Left hindlimb (tissue), 1 donor: ENCODE measurements at places on chromosomes 12 and 14.

GRCh38 chr12:5691943-5692342 is 253.1 kb downstream of the ANO2 start:
- DNase-seq: no peak

DNA sequence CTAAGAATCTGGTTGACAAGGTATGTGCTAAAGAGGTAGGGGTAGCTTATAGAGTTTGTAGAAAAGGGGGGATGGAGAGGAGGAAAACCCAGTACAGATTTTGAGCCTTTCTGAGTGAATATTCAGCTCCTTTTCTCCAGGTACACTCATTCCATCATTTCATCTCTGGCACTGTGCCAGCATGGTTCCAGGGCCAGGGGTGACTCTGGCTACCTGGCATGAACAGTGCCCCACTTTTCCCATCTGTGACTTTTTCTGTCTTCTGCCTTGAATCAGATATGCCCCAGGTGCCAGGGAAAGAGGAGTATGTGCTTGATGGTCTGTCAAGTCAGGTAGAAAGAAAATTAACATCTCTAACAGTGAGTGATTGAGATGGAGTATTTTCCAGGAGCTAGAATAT is 175.7 kb downstream of the CACNA1C start:
- DNase-seq: no peak

DNA sequence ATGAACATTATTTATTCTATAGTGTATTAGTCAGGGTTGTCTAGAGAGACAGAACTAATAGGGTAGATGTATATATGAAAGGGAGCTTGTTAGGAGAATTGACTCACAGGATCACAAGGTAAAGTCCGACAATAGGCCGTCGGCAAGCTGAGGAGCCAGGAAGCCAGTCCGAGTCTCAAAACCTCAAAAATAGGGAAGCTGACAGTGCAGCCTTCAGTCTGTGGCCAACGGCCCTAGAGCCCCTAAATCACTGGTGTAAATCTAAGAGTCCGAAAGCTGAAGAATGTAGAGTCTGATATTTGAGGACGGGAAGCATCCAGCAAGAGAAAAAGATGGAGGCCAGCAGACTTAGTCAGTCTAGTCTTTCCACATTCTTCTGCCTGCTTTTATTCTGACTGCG is 912.2 kb downstream of the FLRT2 start:
- DNase-seq: no peak

DNA sequence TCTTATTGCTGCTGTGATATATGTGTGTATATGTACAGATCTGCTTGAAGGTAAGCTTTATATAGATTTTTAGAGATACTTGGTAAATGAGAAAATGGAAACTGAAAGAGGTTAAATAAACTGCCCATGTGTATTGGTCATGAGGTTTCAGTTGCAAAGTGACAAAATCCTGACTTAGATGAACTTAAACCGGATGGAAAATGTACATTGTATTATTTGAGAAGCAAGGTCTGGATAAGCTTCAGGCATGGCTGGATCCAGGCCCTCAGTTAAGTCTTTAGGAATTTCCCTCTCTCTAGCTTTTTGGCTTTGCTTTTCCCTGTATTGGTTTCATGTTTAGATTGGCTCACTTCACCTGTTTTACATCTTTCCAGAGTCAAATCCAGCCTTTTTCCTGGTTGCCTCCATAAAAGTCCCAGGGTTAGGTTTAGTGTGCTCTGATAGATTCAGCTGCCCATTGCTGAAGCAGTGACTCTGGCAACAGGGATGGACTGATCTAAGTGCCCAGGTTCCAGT is 21.0 kb upstream of the MAP1LC3B2 start:
- no peak for DNase-seq

- DNase-seq: peak; percentile 10
Observed at GRCh38 chr14:73725116-73726024, 11.2 kb upstream of the PNMA1 start.

- peak; percentile 73 for DNase-seq
Observed at GRCh38 chr12:114508529-114509129, 102.7 kb upstream of the TBX5 start.

- no peak for DNase-seq
Observed at GRCh38 chr14:80636071-80636470, 305.5 kb downstream of the CEP128 start.

- no peak for DNase-seq
Observed at GRCh38 chr14:38618514-38618913, 362.6 kb upstream of the CLEC14A start.

GRCh38 chr12:68280240-68280639 is 26.8 kb upstream of the IL22 start:
- no peak for DNase-seq

DNA sequence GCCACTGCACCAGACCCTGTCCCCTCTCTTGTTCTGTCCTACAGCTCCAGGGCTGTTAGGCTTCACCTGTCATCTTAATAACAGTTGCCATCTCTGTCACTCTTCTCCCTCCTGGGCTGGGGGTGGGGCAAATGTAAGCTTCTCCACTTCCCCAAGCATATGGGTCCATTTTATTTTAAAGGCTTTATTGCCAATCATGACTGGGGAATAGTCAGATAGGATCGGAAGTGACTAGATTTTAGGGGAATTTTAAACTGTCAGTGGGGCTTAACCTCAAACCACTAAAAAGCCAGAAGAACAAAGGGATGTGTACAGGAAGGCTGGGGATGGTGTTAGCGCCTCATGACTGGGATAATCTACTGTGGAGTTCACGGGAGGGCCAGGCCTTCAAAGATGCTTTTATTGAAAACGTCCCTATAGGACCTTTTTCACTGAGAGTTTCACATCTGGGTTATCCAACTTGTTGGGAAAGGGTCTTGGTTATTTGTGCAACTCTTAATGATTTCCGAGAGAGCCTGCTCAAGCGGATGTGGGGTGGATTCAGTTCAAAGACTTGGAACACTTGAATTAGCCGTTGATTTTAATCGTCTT is 41.6 kb downstream of the CHST11 start:
- no peak for DNase-seq

GRCh38 chr12:130703733-130704375 is 12.2 kb downstream of the RIMBP2 start:
- no peak for DNase-seq

DNA sequence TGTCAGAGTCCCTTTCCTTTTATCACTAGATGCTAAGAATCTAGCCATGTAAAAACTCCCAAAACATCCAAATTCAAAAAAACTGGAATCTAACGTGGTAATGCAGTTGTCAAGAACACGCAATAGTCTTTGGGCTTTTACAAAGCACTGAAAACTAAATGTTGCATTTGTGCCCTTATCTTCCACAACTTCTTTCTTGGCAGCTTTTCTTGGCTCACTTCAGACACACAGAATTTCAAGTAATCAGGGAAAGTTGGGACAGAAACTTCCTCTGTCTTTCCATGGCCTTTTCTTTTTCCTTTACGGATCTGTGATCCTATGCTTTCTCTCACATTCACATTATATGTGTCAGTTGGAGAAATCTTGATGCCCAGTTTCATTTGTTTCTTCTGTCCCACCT is 136.0 kb downstream of the CRADD start:
- no peak for DNase-seq

DNA sequence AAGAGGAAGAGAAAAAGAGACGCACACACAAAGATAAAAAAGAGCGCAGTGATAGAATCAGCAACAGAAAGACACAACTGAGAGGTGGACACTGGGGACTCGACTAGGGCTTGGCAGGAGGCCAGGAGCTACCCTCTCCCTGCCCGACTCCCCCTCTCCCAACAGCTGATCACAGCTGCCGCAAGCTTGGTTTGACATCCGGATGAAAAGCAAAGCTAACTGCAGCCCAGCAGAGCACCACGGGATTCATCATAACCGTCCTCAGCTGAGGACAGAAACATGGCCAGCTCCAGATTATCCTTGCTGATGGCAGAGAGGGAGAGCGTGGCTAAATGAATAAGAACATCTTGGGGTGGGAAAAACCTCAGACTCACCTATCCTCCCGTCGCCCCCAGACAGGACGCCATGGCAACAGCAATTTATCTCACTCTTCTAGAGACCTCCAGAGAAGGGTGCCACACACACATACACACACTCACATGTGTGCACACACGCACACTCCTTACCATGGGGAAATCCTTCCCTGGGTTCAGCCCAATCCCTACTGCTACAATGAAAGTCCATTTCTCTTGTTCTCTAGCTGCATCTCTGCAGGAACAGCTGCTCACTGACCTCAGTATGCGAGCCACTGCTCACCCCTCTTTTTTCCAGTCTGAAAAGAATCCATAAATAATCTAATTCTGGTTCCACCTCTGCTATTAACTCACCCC is 135.3 kb downstream of the NTF3 start:
- DNase-seq: peak; percentile 79

DNA sequence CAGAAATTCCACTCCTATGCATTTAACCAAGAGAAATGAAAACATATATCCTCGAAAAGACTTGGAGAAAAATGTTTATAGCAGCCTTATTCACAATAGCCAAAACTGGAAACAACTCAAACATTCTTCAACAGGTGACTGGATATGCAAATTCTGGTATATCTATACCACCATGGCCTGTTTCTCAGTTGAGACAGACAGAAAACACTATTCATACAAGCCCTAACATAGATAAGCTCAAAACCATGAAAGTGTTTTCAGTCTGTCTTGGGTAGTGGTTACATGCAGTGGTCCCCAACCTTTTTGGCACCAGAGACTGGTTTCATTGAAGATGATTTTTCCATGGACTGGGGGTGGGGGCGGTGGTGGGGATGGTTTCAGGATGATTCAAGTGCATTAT is 83.8 kb downstream of the SRGAP1 start:
- DNase-seq: no peak

GRCh38 chr12:119528241-119528640 is 65.3 kb upstream of the TMEM233 start:
- no peak for DNase-seq

- DNase-seq: peak; percentile 56
Observed at GRCh38 chr12:121576851-121577391, 3.9 kb downstream of the KDM2B start.

GRCh38 chr12:80778005-80778541 is 61.4 kb downstream of the MYF5 start:
- peak; percentile 36 for DNase-seq

DNA sequence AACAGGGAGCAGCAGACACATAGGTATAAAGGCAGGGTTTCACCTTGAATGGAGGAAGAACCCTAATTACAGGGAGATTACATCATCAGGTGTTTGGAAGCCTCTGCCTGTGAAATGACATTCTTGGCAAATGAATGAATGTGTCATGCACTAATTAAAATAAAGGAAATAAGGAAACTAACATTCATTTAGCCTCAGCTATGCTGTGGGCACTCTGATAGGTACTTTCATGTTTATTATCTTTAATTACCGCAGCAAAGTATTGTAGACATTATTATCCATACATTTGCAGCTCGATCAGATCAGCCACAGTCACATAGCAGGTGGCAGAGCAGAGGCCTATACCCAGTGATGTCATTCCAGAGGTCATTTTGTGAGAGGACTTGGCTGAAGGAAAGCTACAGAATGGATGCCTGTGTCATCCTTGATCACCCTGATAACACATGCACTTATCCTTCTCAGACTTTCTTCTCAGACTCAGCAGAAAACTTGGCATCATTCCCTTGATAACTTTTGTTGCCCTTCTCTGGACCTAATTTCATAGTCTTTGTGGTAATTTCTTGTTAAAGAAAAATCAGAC is 18.4 kb downstream of the ZNF664 start:
- DNase-seq: no peak

DNA sequence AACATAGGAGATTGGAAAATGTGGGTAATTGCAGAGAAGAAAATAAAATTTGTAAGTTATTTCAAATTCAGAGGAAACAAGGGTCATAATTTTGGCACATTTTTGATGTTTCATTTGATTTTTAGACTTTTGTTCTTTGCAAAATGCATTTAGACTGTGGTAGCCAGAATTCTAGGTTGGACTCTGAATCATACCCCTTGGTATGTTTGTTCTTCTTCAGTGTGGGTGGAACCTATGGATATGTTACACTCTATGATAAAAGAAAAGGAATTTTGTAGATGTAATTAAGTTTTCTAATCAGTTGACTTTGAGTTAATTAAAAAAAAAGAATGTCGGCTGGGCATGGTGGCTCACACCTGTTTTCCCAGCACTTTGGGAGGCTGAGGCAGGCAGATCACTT is 827.0 kb downstream of the AACS start:
- no peak for DNase-seq

- no peak for DNase-seq
Observed at GRCh38 chr12:76143343-76144244, 59.1 kb upstream of the NAP1L1 start.

DNA sequence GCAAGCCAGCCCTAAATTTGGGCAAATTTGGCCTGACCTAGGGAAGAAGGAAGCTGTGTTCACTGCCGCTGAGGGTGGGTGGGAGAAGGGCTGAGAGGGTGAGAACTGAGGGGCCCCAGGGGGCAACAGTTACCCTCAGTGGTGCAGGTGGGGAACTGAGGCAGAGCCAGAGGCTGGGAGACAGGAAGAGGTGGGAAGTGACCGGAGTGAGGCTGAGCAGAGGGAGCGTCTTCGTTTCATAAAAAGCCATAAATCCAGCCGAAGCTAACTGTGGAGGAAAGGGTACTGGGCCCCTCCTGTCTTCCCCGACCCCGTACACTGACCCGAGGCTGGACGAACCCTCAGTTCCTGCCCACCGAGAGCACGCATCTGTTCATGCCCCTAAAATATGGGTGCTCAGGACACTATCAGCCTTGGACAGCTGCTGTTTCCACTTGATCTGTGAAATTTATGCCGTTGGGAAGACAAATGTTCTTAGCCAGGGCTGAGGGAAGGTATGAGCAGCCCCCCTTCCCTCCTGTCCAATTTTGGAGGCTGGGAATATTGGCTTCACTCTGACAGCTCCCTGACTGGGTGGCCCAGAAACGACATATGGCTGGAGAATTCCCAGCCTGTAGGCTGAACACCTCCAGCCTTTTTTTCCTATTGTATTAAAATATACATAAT is 116.5 kb downstream of the KIF26A start:
- no peak for DNase-seq

GRCh38 chr12:50615907-50616296 is 111.1 kb downstream of the DIP2B start:
- no peak for DNase-seq

GRCh38 chr14:103232831-103233319 is 101.2 kb upstream of the EIF5 start:
- DNase-seq: no peak

DNA sequence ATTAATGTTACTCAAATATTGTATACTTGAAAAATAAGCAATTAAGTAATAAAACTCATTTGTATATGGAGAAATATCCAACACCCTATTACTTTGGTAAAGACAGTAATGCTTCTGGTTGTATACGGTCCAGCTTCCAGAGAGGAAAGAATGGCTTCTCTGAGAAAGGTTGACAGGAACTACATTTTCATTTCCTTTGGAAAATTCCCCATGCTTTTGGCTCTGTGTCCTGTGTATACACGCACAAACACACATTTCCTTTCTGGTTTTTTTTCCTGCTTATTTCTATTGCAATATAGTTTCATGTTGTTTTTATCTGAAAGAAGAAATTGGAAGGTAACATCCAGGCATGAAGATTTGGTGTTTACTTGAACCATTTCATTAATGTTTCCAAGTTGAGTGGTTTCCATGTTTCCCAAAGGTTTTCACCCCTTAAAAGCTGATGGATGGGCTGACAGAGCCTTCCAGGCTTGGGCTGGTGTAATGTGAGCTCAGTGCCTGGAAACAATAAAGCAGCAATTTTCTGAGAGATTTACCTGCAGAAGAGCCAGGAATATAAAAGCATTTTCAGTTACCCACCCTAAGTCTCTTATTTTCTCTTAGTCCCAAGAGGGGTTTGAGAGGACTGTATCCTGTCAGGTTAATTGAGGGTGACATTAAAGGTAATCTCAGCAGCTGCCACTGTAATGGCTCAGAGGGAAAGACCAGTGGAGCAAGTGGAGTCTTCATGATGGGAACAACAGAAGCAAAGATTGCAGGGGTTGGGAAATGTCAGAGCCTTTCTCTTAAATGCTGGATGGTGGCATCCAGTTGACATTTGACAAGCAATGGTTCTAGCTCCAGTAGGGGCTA is 33.4 kb upstream of the TMTC1 start:
- DNase-seq: no peak

GRCh38 chr12:68445824-68446223 is 113.7 kb upstream of the MDM1 start:
- no peak for DNase-seq
